LHCN-M2 (cell line): ENCODE measurements at places on chromosomes 1 and 21.

DNA sequence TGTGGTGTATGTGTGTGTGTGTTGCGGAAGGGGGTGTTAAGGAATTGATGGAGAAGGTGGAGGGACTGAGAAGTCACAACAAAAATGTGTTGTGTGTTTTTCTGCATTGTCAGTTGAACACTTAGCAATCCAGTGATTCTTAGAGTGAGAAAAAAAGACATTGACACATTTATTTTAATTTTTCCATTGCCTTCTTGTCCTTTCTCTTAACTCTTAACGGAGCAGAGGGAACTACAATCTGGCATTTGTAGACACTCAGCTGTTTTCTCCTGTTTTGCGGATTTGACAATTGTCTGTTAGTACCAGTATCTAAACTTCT lies 725 bp downstream of the C1orf53 start:
- no peak for DNase-seq

GRCh38 chr1:31609514-31610118 lies 7.9 kb upstream of the HCRTR1 start:
- no peak for DNase-seq

- no peak for DNase-seq
Measured at GRCh38 chr1:56297904-56298303, 281.5 kb downstream of the PLPP3 start.

DNA sequence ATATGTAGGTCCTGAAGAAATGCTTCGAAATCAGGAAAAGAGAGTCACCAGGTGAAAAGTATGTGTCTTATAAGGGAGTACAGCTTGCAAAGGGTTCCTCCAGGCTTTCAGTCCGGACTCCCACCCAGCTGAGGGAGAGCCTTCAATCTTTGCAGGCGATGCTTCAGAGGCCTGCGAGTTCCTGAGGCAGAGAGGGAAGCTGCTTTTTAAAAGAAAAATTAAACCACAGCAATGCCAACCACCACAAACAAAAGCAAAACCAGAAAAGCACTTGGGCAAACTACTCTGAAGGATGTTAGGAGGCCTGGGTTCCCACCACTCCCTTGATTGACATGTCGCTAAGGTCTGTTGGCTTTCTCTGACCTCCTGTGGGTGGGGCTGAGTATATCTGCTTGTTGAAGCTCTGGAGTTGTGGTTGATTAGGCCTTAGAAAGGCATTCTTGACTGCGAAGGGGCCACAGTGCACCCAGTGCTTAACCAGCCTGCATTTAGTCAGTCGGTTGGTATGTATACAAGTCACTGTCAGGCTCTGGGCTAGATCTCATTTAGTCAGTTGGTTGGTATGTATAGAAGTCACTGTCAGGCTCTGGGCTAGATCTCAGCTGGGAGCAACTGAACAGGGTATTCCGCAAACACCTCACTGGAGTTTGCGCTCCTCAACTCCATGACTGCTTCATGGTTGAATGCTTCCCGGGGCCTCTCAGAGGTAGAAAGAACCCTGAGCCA lies 1.2 kb downstream of the NIPAL3 start:
- DNase-seq = peak; percentile 87

DNA sequence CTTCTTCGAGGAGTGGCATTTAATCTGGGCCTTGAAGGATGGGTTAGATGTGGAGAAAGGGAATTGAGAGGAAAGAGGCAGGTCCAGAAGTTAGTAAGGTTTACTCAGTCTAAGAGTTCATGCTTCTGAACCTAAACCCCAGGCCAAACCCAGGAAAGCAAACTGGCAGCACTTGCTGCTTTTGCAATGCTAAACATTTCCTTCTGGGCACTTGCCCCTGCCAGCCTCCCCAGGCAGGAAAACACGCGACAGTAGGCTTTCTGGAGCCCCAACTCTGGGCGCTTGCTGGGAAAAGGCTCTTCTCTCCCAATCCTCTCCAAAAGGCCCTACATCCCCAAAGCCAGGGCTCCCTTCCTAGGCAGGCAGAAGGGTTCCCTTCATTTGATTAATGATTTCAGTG lies 2.5 kb downstream of the OLFML2B start:
- DNase-seq = no peak

DNA sequence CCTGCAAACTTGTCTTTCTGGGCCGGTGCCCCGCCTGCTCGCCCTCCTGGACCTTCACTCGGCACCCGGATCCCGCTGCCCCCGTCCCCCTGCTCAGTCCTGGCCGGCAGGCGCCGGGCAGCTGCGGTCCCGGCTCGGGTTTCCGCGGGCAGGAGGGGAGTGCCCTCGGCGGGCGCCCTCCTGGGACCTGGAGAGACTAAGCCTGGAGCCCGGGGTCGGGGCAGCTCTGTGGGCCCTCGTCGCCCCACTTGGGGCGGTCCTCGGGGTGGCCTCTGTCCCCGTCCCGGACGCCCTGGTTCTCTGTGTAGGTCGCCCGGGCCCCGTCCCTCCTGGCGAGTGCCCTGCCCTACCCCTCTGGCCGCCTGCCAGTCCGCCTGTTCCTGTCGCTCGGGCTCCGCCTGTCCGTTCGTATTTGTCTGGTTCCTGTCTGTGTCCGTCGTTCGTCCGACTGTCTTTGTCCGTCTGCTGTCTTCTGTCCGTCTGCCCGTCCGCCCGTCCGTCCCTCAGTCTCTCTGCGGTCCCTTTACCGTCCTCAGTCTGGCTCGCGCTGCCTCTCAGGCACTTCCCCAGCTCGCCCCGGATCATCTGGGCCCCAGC lies 490 bp downstream of the SERINC2 start:
- peak; percentile 57 for DNase-seq
